Fibroblast of mammary gland (primary cell): ENCODE measurements at places on chromosomes 6 and 20.

DNA sequence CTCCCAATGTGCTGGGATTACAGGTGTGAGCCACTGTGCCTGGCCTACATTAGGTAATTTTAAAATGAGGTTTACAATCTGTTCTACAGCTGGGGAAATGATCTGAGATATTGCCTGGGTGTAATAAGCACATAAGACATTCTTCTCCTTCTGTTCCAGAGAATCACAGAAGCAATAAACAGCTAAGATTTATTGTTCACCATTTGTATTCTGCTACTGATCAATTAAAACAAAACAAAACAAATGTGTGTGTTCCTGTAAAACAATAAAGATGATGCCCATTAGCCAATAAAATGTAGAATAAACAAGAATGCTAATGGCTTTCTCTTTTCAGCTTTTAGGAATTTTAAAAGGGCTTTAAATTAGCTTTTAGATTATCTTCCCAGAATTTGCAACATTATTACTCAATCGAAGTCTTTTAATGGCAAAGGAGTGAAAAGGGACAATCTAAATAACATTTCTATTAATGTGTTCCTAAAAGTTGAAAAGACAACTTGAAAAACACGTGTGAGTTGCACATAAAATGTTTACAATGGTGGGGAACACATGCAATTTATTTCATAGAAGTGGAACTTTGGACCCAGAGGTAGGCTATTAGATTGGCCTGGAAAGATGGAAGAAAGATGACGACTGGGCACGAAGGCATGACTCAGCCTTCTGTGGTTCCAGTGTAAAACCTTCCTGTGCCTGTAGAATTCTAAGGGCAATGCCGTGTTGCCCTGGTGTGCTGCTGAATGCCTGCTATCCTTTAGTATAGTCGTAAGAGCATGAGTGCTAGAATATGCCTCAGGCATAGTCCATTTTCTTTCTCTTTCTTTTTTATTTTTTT, 29.0 kb upstream of the DEK start:
- peak; percentile 15 for DNase-seq

- peak; percentile 61 for DNase-seq
Measured at GRCh38 chr6:122649701-122650100, 39.5 kb downstream of the PKIB start.

GRCh38 chr6:135828021-135828420, 23.5 kb upstream of the PDE7B start:
- no peak for DNase-seq

DNA sequence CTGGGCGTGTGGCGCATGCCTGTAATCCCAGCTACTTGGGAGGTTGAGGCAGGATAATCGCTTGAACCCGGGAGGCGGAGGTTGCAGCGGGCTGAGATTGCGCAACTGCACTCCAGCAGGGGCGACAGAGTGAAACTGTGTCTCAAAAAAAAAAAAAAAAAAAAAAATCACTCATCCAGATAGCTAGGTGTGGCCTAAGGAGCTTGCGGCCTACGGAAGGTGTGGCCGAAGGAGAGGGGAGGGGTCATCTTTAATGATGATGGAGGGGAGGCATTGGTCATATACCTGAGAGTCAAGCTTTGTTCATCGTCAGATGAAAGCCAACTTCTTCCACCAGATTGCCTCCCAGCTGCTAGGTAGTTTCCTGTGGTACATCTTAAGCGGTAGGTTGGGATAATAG, 801 bp upstream of the PPARD start:
- no peak for DNase-seq

DNA sequence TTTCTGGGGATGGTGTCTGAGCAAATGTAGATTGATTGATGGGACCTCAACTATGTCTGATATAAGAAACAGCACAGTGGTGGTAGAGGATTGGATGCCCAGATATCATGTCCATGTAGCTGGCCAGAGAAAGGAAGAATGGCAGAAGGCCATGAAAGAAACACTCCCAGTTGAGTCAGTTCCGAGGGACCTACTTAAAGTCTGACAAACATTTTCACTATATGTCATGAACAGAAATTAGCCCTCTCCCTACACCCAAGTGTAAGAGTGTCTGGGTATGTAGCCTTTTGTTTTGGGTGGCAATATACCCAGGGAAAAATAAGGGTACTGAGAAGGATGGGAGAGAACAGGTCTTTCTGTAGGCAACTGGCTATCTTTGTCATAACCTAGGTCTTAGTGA, 434.2 kb downstream of the BCKDHB start:
- peak; percentile 50 for DNase-seq

GRCh38 chr20:24784607-24785006, 164.5 kb upstream of the CST7 start:
- no peak for DNase-seq

DNA sequence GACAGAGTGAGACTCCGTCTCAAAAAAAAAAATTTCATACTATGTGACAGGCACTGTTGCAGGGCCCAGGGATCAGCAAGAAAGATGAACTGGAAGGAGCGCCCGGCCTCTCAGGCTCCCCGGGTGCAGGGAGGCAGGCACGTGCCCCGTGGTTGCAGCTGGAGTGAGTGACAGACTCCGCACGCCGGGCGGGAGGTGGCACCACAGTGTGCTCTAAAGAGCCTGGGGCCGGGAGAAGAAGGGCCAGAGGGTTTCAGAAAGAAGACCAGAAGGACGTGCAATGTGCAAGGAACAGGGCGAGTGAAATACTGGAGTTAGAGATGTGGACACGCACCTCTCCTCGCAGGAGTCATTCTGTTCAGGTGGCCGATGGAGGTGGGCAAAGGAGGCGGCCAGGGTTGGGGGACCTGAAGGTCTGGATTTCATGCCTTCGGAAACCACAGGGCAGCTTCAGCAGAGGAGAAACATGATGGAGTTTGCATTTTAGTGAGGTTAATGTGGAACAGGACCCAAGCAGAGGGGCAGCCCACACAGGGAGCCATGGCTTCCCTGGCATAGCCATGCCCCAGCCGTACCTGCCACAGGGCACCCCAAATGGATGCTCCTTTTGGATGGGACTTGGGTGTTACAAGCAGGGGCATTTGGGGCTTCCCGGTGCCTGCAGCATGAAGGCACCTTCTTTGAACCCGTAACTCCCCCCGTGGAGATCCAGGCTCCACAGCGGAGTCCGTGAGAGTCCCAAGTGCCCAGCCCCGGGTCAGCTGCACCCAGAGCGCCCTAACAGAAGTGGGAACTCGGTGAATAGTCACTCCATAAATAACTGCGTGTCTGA, 226.2 kb downstream of the ERMARD start:
- no peak for DNase-seq

GRCh38 chr6:122372647-122373046, 26.8 kb upstream of the HSF2 start:
- peak; percentile 16 for DNase-seq

- DNase-seq: no peak
Measured at GRCh38 chr6:52340603-52340880, 21.4 kb upstream of the PAQR8 start.

DNA sequence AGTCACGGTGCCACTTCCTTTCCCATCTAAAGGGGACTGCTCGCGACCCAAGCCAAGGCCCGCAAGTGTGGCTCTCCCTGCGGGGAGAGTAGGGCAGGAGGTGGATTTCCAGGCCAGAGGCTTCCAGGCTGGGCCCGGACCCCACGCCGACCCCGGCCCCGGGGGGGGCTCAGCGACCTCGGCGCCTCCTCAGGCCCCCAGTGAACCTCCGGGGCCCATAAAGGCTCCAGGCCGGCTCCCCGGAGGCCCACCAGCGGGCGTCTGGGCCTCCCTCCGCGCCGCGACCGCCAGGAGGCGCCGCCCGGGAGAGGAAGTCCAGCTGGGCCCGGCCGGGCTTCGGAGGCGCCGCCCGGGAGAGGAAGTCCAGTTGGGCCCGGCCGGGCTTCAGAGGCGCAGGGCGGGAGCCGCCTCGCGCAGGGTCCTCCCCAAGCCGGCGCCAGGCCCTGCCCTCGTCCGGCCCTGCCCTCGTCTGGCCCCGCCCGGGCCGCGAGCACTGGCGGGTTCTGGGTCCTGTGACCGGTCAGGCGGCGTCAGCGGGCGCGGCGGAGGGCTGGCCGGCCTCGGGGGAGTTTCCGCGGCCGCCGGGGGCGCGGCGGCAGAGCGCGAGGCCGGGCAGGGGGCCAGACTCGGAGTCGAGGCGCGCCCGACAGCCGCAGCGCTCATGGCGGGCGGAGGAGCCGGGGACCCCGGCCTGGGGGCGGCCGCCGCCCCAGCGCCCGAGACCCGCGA, at the start of gene RAB32:
RAB32 (plus strand) TSS at position 623 of the 729 bp plus-strand sequence; CDS start at position 662, 39 bp downstream.
- DNase-seq: peak; percentile 91

DNA sequence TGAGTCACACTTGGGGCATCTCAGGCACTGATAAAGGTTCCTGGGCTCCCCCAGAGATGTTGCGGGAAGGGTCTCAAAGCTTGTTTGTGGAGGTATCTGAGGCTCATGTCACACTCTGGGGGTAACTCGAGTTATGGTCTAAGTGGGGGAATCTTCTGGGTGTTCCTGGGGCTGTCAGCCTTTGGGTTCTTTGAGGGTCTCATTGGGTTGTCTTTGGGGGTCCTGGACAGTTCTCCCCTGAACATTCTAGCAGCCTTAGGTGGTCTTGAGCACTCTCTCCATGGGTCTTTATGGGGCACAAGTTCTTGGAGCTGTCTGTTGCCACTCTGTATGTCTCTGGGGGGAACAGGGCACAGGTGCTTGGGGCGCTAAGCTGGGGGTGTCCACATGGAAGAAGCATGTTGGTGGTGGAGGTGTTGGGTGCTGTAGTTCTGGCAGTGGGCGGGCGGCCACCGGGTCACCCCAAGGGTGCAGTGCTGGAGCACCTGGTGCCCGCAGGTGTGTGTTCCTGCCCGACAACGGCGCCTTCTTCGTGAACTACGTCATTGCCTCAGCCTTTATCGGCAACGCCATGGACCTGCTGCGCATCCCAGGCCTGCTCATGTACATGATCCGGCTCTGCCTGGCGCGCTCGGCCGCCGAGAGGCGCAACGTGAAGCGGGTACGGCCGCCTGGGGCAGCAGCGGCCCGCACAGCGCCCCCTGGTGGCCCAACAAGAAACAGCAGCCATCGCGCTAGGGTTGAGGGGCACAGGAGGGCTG, 7.1 kb upstream of the CAPN11 start:
- peak; percentile 55 for DNase-seq

- no peak for DNase-seq
Measured at GRCh38 chr6:101608703-101609102, 215.2 kb downstream of the GRIK2 start.

DNA sequence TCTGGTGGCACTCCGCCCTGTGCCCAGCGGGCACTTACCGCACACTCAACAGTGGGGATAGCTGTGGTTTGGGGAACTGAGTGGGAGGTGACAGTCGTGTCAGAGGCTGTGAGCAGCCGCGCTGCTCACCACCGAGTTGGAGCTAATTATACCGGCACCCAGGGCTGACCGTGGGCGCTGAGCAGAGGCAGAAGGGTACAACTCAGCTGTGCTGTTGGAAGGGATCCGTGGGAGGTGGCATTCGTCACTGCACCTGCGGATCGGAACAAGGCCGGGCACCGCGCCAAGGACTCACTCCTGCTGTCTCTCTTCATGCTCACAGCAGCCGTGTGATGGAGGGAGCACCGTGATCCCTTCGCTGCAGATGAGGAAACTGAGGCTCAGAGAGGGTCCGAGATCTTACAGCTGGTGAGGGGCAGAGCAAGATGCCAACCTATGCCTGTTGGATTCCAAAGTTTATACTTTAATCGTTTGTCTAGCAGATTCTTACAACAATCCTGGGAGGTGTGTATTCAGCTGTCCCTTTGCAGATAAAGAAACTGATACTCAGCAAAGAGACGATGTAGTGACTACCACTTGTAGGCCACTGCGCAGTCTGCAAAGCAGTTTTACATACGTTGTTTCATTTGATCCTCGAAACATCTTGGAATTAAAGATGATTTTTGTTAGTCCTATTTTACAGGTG, 713 bp upstream of the ELMO2 start:
- no peak for DNase-seq

- DNase-seq: peak; percentile 73
Measured at GRCh38 chr6:124226396-124226795, 422.7 kb downstream of the NKAIN2 start.

DNA sequence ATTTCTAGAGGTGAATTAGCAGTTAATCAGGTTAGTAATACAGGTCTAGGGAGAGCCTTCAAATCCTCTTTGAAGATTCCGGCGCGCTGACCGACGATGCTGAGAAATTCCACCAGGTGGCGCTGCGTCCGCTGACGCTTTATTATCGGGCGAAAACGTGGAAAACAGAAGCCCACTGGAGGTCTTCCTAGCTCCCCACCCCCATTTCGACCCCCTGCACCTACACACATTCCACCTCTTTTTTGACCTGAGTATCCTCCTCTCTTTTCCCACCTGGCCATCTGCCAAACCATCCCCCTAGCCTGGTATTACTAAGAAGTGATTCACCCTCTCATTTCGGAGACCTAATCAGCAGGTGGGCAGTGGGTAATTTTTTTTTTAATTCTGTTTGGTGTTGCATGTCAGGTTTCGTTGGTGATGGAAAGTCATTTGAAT, 65.4 kb upstream of the RIN2 start:
- peak; percentile 39 for DNase-seq

- DNase-seq: no peak
Measured at GRCh38 chr6:155426408-155426945, 29.2 kb downstream of the NOX3 start.

DNA sequence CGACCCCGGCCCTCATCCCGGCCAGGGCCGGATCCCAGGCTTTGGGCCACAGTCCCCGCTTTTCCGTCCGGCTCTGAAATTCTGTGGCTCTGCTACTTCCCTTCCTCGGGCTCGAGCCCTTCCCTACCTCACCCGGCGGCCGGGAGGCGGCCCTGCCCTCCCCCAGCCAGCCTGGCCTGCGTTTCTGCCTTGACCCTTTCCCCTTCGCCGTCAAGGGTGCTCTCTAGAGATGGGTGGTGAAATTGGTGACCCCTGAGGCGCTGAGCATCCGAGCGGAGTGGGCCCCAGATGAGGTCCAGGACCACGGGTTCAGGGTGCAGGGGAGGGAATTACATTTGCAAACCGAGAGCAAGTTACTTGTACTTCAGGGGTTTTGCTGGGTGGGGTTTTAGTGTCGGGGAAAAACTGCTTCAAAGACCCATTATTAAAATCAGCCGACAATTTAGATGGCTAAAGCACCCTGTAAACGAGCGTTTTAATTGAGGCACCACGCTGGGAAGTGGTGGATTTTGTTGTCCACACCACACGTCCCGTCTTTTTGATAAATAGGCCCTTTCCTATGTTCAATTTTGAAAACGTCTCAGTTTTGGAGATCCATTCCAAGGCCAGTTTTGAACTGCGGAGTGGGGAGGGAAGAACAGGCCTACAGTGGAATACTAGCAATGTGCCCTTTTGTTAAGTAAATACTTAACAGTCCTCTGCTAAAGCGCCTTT, 9.9 kb downstream of the TFAP2A start:
- no peak for DNase-seq

GRCh38 chr6:140393665-140394540, 1019.5 kb upstream of the CITED2 start:
- peak; percentile 42 for DNase-seq

DNA sequence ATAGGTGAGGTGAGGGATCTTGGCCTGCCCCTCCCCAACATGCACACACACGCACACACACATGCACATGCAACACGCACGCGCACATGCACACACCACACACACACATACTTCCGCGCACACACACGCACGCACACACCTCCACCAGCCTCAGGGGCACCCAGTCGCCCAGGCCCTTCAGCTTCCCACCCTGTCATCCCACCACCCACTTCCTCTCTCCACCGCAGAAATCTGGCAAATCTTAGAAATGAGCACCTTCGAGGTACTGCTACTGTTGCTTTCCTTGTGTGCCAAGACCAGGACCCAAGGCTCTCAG, 1.2 kb downstream of the SPDEF start:
- DNase-seq: no peak

GRCh38 chr20:20608641-20609040, 103.8 kb downstream of the RALGAPA2 start:
- DNase-seq: no peak
